ENCODE measurements at places on chromosomes 6 and 20.

GRCh38 chr20:55329108-55329507, 676.2 kb downstream of the CBLN4 start:
- no peak for DNase-seq

DNA sequence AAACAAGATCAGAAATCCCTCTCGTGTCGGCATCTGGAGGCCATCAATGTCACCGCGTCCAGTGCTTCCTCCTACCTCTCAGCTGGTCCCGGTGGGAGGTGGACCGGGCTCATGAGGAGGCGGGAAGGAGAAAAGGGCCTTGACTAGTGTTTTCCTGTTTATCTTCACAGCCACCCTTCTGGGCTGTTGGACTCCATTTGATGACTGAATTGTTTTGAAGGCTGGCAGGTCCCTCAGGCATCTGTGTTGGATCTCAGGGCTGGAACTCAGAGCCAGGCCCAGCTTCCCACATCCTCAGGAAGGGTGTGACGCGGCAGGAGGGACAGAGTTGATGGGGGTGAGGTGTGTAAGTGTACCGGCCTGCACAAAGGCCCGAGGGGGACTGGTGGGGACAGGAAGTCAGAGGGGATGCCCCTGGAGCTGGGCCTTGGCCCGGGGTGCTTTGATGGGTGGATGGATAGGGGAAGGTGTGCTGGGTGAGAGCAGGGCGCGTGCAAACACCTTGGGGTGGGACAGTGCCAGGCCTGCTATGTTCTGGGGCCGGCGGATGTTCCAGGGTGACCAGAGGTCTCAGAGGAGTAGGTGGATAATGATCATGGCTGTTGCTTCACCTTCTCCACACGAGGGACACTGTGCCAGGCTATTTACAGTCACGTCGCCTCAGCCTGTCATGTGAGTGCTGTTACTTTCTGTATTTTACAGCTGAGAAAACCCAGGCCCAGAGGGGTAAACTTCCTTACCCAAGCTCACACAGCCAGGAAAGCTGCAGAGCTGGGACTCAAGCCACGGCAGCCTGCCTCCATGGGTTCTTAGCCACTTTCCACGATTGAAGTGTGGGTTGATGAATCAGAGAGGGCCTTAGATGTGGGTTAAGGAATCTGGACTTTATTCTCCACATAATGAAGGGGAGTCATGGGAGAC, 17.9 kb upstream of the CHMP4B start:
- DNase-seq, result no peak

DNA sequence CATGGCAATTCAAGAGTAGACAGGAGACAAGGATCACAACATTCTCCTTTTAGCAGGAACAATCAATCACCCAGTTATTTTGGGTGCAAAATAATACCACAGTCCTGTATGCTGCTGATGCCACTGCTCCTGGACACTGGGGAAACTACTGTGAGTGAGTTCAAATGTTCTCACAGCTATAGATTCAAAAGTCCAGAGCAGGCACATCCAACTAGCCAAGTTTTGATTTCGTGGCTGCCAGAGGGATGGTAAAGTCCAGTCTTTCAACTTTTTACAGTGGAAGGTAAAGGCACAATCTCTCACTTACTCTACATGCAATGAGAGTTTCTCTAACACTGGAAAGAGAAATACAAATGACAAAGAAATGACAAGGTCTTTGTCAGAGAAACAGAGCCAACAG, 26.9 kb upstream of the TSHZ2 start:
- DNase-seq, result no peak

GRCh38 chr20:61881416-61881815, 184.3 kb downstream of the TAF4 start:
- DNase-seq, result no peak

DNA sequence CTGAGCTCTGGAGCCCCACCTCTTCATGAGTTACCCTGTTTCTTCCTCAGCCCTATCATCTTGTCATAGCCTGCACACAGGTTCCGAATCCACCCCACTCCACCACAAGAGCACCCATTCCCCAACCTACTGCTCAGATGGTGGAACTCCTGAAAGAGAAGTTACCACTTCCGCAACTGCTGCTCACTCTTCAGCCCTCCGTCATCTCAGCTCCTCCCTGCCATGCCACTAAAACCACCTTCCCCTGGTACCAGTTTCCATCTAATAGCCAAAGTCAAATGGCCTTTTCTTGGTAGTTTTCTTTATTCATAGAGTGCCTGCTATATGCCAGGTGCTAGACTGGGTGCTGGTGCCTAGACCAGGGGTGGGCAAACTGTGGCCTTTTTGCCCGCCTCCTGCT, 3.9 kb downstream of the RAB22A start:
- DNase-seq, result no peak

GRCh38 chr6:142902636-142903053, 42.3 kb downstream of the HIVEP2 start:
- no peak for DNase-seq

DNA sequence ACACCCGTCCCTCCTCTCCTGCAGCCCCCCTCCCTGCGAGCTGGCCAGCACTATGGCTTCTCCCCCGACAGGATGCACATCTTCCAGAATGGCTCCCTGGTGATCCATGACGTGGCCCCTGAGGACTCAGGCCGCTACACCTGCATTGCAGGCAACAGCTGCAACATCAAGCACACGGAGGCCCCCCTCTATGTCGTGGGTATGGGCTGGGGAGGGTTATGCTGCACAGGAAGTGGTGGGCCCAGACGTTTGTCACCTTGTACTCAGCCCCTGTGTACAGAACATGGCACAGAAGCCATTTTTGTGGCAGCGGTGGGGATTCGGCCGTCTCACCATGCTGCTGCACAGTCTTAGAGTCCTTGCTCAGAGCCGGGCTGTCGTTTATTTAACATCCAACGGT, 29.0 kb upstream of the SRF start:
- DNase-seq, result no peak

GRCh38 chr6:73079611-73079955, 145.7 kb downstream of the KHDC1L start:
- DNase-seq, result no peak

GRCh38 chr6:163285691-163286090, 128.8 kb upstream of the QKI start:
- DNase-seq, result no peak

DNA sequence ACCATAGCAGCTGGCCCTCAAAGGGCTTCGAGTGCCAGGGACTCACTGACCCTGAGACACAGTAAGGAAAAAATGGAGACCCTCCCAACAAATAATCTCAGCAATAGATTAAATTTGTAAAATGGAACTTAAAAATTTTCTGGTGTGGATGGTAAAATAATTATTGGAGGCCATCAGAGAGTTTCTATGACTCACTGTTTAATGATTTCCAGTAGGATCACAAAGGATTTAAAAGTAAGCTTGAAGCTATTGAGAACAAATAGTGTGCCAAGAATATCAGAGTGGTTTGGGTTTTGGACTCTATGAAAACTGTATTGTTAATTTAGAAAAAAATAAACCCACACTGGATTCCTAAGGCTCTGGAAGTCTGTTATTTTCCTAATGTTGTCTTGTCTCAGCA, 115.2 kb upstream of the AKIRIN2 start:
- DNase-seq, result no peak

DNA sequence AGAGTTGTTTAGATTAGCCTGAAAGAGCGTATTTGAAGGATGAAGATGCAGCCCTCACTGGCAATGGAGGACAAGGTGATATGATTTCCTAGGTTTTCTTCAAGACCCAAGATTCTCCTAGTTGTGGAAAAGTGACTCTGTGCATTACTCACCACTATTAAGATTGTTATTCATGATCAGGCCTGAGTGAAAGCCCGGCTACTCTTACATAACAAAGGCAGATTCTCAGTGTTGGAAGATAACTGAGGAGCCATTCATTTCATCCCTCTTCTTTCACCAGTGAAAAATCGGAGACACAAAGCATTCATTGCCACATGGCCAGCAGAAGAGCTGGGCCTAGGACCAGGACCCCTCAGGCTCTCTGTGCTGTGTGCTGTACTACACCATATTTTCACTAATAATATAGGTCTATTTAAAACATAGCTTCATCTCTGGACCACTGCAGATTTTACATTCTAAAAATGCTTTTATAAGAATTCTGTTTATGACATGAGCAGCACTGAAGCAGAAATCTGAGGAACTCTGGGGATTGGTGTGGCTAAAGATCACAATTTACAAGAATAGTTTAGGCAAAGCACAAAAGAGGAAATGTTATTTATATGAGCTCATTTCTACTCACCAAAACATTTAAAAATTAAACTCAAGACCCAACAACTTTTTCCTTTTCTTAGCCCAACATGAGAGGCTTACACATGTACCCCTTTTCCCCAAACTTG, 181.9 kb upstream of the CCN2 start:
- DNase-seq, result no peak

- DNase-seq, result no peak
Measured at GRCh38 chr20:52676283-52676995, 295.7 kb upstream of the TSHZ2 start.

GRCh38 chr6:33132081-33132524, 56.3 kb downstream of the HLA-DPB1 start:
- no peak for DNase-seq

- no peak for DNase-seq
Measured at GRCh38 chr6:63509652-63510352, 62.5 kb upstream of the LOC128125822 start.

- no peak for DNase-seq
Measured at GRCh38 chr6:13472976-13473767, 14.2 kb downstream of the GFOD1 start.

- DNase-seq, result no peak
Measured at GRCh38 chr6:81718126-81718525, 34.4 kb downstream of the TENT5A start.
